ENCODE measurements at places on chromosomes 16 and 17.

- no peak for DNase-seq
These were observed 162.9 kb downstream of the COPRS start for GRCh38 chr17:31696184-31696602.

DNA sequence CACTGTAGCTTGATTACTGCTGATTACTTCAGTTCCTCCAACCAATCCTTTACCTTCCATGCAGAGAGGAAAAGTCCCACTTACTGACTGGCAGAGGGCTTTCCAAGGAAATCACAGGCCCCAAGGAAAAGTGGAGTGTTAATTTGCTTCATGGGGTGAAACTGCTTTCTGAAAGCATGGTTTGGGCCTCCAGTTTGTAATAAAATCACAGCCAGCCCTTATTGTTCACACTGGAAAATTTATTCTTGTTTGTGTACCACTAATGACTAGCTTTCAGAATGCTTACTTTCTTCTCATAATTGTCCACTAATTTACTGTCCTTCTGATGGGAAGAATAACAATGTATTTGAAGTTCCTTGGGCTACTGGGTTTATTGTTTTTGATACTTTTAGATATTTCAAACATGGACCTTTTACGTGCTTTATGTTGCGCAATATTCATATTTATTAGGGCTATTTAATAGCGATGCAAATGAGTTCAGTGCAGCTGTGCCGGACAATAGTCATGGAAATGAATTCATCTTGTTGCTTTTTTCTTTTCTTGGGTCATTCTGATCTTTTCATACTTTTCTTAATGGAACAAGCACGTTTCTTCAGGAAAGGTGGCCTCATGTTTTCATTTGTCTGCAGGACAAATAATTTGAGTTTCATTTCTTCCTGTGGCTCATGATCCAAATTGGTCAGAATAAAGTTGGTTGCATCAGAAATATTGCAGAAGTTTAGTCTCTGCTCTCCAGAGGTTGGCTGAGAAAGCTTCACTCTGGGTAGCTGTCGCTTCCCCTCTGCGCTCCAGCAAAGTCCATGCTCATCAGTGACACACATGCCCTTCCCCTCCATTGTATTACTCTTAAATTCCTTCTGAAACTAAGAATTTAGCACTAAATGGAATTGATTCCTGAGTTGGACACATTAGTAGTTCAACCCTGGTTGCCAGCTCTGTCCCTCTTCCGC lies 128.7 kb downstream of the PRKCA start:
- DNase-seq, result no peak

- DNase-seq, result no peak
These were observed 14.8 kb downstream of the EFCAB5 start for GRCh38 chr17:29956225-29956624.

DNA sequence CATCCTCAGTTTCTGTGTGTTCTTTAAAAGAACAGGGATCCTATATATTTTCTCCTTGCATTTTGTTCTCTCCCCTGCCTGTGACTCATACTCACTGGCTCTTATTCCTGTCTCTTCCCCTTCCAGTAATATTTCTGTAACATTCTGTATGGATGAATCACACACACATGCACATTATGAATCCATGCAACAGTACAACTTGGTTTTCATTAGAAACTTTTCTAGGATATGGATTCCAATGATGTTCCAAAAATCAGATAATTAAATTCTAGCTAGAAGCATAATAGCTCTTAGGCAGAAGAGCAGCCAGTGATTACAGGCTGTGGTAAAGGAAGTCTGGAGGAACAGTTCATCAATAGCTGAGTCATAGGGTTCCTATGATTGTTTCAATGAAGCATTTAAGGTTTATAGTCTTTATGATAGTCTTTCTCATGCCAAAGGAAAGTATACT lies 119.6 kb upstream of the PMFBP1 start:
- DNase-seq, result no peak

GRCh38 chr17:20154286-20155000 lies 145.3 kb downstream of the SPECC1 start:
- no peak for DNase-seq

GRCh38 chr17:56688151-56688550 lies 94.7 kb downstream of the NOG start:
- DNase-seq, result no peak

- peak; percentile 34 for DNase-seq
These were observed 17.7 kb downstream of the PSMD11 start for GRCh38 chr17:32461853-32462617.

GRCh38 chr16:74896389-74897370 lies 88.2 kb downstream of the WDR59 start:
- DNase-seq, result no peak

DNA sequence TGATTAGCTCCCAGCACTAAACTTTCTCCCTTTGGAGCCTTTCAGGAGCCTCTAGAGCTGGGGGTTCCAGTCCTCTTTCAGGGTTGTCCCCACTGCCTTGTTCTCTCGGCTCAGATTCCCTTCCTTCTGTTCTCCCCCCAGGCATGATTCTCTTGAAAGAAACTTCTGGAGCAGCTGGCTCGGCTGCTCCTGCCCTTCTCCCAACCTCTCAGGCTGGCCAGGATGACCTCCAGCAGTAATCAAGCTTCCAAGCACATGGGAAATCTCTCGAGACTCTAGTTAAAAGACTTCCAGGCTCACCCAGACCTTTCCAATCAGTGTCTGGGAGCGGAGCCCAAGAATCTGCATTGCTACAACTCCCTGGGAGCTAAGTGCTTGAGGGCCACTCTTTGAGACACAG lies 3.6 kb downstream of the SDK2 start:
- DNase-seq, result no peak

- DNase-seq, result no peak
These were observed 431.8 kb downstream of the PMP22 start for GRCh38 chr17:14833201-14833785.

GRCh38 chr17:38870259-38871165 lies 654 bp downstream of the LASP1 start:
- peak; percentile 57 for DNase-seq

GRCh38 chr16:11094857-11095565 lies 150.6 kb downstream of the CLEC16A start:
- DNase-seq, result no peak

DNA sequence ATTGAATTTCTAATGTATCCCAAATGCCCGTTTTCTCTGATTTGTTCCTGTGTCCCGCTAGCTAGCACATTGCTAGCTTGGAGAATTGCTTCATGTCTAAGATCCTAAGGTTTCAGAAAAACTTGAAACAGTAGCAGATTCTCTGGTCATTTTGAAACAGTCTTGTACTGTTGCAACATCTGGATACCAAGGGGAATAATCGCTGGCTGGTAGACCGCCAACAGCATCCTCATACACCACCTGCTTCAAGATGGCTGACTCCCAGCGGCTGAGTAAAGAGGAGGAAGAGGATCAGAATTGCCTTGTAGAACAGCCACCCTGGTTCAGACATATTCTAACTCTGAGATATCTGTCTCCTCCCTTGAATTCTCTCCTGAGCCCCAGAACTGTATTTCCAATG lies 226.7 kb upstream of the ELAC2 start:
- no peak for DNase-seq
